ENCODE measurements at places on chromosomes 4 and X.

DNA sequence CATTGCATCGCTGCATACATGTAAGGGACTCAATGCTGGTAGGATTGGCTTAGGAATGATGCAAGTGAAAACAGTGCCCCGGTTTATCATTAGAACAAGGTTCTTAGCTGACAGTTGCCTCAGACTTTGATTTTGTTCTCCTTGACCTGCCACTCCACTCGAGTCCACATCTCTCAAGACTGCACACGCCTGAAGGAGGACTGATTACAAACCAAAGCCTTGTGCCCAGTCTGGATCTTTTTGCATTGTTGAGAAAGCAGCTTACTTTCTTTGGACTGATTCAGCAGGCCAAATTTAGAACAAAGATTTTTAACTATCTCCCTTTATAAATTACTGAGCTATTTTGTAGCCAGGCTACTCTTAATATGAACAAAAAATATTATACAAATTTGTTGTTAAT lies 125.6 kb downstream of the PTTG2 start:
- DNase-seq = no peak

GRCh38 chr4:54103190-54103574 lies 3.2 kb downstream of the GSX2 start:
- no peak for DNase-seq

DNA sequence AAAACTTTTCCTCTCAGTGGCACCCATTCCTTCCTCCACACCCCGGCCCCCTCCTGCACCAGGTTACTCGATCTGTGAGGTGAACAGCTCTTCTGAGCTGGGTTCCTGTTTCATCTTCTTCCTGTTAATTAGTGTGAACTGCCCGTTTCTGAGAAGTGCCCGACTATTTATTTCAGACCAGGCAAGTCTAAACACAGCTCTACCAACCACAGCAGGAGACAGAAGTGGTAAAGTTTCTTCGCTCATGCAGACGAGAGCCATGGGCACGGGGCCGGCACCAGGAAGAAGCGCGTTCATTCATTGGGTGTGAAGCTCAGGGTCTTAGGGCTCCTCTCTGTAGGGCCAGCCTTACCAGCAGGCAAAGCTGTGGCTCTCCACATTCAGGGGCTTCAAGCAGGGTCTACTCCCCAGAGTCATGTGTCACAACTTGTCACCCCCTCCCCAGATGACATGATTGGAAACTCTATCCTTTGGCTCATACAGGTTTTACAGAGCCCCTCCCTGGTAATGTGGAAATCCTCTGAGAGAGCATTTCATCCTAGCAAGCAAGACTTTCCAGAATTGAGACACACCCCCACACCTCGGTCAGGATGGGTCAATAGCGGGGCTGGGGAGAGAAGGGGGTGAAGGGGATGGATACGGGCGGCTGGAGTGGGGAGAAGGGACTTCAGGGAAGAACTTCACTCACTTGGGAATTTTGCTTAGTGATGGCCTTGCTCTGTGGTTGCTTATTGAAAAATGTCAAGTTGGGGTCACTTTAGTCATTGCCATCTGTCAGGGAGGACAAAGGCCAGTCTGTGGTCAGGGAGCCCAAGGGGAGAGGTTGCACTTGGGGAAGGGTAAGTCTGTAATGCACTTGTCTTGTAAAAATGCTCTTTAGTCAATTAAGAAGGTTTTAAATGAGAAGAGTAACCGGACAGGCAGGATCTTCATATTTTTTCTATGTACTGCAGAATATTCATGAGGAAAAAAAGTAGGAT lies 121.6 kb upstream of the TRIM2 start:
- peak; percentile 34 for DNase-seq

DNA sequence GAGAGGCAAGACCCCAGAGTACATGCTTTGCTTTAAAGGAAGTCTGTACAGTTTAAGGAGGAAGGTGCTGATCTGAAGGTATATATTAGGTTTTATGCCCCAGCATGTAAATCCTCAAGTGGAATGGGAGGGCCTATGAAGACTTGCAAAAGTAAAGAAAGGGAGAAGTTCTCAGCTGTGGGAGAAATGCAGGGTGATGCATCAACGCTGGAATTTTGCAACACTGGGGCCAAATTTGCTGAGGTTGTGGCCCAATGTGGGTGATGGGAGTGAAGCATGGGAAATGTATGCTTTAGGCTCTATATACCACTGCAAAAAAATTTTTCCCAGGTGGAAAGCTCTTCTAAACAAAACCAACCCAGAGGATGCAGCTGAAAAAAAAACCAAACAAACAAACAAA lies 33.8 kb upstream of the GPR174 start:
- DNase-seq = no peak

GRCh38 chrX:24658421-24658820 lies 11.3 kb upstream of the PCYT1B start:
- DNase-seq = no peak

DNA sequence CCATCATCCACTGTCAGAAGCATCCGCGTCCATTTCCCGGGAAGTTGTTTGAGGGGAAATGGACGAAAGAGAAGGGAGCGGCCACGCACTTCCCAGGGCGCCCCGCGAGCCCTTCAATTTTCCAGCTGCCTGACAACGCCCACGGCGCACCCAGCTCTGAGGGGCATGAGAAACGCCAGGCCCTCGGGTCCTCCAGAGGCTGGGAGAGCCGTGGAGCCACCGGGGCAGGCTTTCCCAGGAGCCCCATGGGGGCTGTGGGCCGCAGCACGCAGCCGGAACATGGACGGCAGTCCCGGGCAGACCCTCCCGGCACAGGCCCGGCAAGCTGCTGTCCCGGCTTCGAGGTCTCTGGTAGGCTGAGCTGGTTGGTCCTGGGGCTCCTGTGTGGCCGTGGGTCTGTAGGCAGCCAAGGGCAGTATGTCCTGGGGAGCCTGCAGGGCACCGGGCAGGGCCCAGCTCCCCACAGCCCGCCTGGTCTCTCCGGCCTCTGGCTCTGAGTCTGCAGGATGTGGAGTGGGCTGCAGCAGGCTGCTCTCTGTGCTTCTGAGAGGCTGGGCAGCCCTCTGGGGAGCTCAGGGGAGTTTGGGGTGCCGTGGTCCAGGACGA lies 115.2 kb downstream of the FAM53A start:
- no peak for DNase-seq

DNA sequence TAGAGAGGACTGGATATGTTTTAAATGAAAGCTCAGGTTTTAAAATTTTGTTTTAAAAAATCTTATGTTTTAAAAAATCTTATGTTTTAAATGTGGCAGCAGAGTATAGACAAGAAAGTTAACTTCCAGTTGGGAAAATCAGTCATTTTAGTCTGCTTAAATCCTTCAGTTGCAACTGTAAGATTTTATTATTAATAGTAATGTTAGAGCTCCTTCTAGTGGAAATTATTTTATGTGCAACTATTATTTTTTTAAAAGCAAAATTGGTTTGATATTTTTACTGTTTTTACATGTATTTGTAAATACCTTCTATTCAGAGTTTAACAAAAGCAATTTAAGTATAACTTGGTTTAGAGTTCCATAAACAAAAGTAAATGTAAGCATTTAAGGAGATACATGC lies 8.5 kb upstream of the NUDT6 start:
- peak; percentile 42 for DNase-seq

- no peak for DNase-seq
Observed at GRCh38 chr4:183863155-183863825, 41.8 kb upstream of the STOX2 start.

GRCh38 chrX:71195964-71196649 lies 26.9 kb upstream of the GJB1 start:
- DNase-seq = no peak

- no peak for DNase-seq
Observed at GRCh38 chrX:142084611-142085010, 120.5 kb downstream of the MAGEC2 start.

DNA sequence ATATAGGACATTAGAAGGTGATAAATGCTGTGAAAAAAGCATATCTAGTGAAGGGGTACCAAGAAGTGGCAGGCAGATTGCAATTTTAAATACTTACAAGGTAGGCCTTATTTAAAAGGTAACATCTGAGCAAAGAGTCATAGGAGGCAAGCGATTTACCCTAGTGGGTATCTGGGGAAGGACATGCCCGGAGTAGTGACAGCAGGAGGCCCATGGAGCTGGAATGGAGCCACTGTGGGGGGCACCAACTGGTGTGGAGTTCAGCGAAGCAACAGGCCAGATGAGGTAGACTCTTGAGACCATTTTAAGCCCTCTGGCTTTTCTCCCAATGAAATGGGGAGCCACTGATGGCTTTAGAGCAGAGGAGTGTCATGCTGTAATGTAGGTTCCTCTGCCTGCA lies 37.3 kb downstream of the SEC24D start:
- DNase-seq = no peak

Data from hematopoietic multipotent progenitor cell treated with erythropoietin and hydrocortisone succinate and interleukin-3 and kit ligand, for 17 days (in vitro differentiated cells).